Activated CD4-positive, alpha-beta T cell treated with anti-CD3 and anti-CD28 coated beads, Interleukin-2, amount 50 U/mL, for 4 hours (primary cell): ENCODE measurements at places on chromosomes 11 and 22.

- no peak for DNase-seq
Measured at GRCh38 chr11:90218606-90219005, 4.2 kb downstream of the CHORDC1 start.

GRCh38 chr11:82890936-82891335 is 9.3 kb downstream of the PRCP start:
- DNase-seq, result no peak

- peak; percentile 19 for DNase-seq
Measured at GRCh38 chr11:128772814-128773213, 78.9 kb downstream of the FLI1 start.

DNA sequence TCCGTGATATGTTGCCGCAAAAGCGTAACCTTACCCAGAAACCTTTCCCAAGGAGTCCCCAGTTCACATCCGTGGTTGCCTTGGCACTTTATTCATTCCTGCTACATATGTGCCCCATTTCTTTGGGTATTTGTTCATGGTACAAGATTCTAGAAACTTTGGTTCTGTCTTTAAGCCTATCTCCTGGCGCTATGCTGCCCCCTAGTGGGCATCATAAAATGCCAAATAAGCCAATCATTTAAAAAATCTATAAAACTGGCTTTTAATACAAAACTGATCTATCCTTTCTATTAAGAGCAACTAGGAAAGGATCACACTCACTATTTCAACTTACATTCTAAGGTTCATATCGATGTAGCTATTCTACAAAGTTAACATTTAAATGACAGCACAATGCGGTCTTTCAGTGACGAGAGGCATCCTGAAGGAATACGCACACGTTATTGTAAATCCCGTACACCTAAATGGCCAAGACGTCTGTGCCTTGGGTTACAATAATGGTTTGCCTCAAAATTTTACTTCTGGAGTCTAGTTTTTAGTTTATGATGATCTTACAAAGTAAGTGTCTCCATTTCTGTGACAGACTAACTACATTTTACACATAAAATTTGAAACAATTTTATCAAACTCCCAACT is 16.2 kb downstream of the PIWIL3 start:
- peak; percentile 49 for DNase-seq

GRCh38 chr22:27795053-27795452 is 6.5 kb downstream of the MN1 start:
- no peak for DNase-seq

GRCh38 chr11:46383974-46384701 is 2.7 kb downstream of the MDK start:
- DNase-seq, result no peak

GRCh38 chr11:45906965-45907611 is at the start of gene FREY1:
Gene FREY1 (minus strand): TSS chr11:45907271. CDS start chr11:45907245, 26 bp downstream.
- DNase-seq, result no peak

GRCh38 chr11:6657346-6657745 is 1.7 kb upstream of the DCHS1 start:
- DNase-seq, result no peak

DNA sequence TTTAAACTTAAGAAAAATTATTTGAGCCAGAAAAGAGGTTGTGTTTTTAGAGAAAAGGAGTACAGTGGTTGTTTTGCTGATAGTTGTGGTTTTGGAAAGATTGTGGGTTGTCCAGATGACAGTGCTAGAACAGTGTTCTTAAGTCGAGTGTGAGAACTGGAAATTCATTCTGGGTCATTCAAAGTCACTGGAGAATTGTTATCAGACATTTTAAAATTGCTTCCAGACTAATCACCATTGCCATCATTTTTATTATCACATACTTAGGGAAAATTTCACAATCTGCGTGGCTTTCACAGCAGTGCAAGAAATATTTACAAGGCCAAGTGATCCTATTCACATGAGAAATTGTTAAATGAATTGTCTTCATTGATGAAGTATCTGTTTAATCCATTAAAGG is 242.2 kb upstream of the DDI1 start:
- no peak for DNase-seq

DNA sequence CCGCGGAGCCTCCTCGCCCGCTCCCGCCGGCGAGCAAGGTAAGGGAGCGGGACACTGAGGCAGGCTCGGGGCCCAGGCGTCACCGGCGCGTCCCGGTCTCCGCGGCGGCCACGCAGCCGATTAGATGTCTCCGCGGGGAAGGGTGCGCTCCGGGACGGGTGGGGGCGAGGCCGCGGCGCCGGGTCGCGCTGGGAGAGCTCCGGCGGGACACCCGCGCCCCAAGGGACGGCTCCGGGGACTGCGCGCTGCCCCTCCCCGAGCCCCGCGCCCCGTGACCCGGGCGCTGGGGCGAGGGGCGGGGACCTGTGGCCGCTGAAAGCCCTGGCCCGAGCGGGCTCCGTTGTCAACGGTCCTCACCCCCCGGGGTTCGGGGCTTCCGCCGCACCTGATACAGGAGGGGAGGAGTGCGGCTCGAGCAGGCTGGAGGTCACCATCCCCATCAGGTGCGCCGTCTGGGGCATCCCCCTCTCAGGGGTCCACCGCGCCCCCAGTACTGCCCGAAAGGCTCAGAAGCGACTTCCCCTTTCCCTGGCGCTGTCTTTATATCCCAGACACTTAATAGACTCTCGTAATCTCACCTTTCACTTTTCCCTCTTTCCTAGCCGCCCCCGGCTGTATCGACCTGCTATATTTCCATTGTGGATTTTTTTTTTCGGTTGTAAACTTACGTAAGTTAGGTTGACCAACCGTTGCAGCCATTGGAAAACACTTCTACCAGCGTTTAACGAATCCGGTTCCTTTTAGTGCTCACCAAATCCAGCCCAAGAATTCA is 573 bp downstream of the PPFIA1 start:
- peak; percentile 28 for DNase-seq

GRCh38 chr11:119515771-119516400 is 92.9 kb upstream of the THY1 start:
- DNase-seq, result no peak

- DNase-seq, result no peak
Measured at GRCh38 chr11:102197670-102198139, 87.5 kb downstream of the YAP1 start.

GRCh38 chr11:127105593-127106541 is 105.3 kb upstream of the KIRREL3 start:
- no peak for DNase-seq

- DNase-seq, result no peak
Measured at GRCh38 chr11:17185938-17186337, 21.8 kb downstream of the PIK3C2A start.

DNA sequence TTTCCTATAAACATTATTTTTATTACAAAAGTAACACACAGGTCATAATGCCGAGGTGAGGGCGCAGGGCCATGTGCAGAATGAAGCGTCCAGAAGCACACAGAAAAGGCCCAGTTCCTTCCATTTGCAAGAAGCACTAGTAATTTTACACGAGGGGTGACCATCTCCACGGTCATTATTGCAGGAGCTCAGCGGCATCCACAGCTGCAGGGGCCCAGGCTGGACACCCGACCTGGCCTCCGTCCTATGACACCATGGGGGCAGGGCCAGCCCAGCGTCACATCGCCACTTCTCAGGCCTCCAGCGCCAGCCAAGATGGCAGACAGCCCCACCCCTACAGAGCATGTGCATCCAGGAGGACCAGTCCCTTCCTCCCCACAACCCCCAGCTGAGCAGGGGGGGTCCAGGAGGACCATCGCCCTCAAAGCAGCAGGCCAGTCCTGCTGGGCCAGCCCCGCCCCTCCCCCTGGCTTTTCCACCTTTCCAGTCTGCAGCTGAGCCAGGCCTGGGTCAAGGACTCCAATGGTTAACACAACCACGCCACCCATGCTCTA is 3.5 kb downstream of the IGF2 start:
- DNase-seq, result no peak

DNA sequence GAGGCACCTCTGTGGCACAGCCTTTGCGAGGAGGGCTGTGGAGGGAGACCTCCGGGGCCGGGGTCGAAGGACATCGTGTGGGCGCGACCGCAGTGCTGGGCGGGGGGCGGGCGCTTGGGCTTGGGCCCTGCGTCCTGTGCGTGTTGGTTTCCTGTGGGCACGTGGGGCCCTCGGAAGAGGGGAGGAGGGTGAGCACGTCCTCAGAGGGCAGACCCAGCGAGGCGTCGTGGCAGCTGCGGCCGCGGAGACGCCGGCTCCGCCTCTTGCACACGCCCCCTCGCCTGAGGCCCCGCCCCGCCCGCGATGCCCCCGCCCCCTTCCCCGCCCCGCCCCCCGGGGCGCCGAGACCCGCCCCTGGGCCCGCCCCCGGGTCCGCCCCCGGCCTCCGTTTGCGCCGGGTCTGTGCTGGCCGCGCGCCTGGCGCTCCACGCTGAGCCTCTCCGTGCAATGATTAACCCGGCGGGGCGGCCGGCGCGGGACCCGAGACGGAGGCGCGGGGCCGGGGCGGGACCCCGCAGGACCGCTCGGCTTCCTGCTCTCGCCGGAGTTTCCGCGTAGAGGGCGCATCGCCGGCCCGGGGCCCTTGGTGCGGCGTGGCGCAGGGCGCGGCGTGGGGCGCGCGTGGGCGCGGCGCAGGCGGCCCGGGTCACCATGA is at the start of gene PRR5:
PRR5 (plus strand) TSS at position 381 of the 655 bp plus-strand sequence; CDS start at position 652, 271 bp downstream.
- DNase-seq, result peak; percentile 74

DNA sequence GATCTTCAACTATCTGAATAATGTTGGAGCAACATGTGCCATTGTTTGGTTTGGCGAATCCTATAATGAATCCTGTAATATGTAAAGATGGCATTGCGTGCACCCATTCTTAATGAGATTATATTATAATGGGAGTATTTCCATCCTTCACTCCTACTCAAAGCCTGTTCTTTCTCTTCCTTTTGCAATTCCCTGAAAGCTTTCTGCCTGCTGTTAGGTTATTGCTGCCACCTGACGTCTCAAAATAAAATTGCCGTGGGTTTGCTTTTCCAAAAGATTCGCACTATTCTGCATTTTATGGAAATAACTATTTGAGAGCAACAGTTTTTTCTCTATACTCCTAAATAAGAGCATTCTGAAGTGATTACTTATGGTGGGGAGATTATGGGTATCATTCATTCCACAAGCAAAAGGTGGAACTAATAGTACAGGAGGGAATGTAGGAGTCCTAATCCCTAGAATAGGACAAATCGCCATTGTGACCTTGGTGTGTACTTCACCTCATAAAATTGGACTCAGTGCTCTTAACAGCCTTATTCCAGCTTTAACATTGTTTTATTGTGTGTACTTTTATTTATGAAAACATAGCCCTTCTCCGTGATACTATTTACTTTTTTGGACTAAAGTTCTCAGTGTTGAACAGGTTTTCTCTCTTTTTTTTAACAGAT is 69.6 kb upstream of the ALKBH3 start:
- no peak for DNase-seq

DNA sequence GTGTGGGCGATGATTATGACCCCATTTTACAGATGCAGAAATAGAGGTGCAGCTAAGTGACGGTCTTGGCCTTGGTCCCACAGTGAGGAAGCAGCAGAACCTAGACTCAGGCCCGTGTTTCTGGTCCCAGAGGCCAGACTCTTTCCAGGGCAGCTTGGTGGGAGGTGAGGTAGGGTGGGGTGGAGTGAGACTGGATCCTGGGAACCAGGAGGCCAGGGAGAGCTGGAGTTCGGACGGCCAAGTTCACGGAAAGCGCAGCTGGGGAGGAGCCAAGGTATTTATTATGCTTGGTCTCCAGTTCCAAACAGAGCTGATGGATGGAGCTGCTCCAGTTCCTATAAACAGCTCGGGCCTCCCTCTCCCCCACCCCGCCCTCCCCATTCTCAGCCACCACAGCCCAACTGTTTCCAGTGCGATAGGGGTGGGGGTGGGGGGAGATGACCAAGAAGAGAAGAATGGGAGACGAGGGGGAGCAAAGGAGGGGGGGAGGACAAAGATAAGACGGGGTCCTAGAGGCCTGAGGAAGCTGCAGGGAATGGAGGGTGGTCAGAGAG is 16.2 kb downstream of the LRRC32 start:
- no peak for DNase-seq

DNA sequence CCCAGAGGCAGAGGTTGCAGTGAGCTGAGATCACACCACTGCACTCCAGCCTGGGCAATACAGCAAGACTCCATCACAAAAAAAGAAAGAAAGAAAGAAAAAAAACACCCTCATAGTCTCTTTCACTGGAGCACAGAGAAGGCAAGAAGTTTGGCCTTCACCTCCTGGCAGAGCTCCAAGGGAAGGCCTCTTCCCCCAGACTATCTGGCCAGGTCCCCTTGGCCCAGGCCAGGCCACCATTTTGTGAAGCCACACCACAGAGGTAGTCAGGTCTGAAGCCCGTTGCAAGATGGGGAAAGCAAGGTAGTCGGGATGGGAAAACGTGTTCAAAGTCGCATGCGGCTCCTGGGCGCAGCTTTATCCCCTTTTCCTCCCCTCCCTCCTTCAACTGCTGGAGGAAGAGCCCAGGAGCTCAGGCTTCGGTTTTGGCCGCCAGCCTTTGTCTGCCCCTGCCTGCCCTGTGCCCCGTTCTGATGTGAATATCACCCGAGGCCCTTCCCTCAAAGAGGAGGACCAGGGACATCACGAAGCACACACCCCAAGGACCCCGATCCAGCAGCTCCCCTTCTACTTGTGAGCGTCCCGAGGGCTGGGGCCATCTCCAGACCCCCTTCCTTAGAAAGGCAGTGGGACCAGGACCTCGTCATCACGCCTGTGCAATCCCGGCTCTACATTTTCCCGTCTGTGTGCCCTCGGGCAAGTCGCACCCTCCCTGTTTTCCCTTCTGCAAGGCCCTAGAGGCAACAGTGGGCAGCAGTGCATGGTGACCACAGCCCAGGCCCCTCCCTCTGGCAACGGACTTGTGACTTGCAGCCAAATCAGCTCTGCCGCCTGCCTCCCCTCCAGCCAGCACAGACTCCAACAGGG is 17.7 kb downstream of the CABP7 start:
- no peak for DNase-seq

- no peak for DNase-seq
Measured at GRCh38 chr11:12251666-12252560, 125.5 kb upstream of the PARVA start.

DNA sequence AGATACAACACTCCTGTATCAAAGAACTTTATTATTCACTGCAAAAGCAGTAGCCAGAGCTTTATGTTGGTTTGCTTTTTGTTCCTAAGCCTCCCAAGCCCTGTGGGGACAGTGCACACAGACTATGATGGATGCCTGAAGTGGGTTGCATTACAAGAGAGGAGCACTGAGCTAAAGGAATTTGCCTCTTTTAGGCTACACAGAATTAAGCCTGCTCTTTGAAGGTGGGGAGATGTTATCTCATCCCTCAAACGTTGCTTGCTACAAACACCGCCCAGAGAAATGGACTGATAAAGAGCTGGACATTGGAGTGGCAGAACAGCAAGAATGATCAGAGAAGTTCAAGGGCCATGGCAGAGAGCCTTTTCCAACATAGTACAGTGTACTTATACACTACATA is 2.5 kb upstream of the POGLUT3 start:
- DNase-seq, result no peak

GRCh38 chr11:13486926-13487660 is 8.7 kb downstream of the PTH start:
- peak; percentile 48 for DNase-seq

- DNase-seq, result no peak
Measured at GRCh38 chr22:35394011-35394312, 6.0 kb upstream of the MCM5 start.

DNA sequence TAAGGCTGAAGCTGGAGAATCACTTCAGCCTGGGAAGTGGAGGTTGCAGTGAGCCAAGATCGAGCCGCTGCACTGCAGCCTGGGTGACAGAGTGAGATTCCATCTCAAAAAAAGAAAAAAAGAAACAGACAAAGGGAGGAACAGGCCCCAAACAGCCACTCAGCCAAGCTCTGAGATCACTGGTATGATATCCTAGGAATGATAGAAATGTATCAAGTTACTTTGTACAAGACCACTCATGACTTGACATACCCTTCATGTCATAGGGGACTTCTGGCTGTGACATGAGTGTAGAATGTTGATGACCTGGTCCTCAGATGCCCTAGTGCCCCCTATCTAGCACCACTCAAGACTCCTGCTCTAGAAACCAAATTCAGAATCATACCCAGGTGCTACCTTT is 216.5 kb downstream of the NAV2 start:
- no peak for DNase-seq
